ENCODE measurements at places on chromosomes 16 and 17. TPM values are rescaled to one million over a fixed set of nuclear protein-coding genes. Genes with fewer than 3 reads are reported as not detected.
A peak's percentile ranks its signal among the peaks of the same experiment; 100 is the strongest.

- DNase-seq = no peak
Observed at GRCh38 chr17:17030515-17031211, 11.6 kb upstream of the MPRIP start.

DNA sequence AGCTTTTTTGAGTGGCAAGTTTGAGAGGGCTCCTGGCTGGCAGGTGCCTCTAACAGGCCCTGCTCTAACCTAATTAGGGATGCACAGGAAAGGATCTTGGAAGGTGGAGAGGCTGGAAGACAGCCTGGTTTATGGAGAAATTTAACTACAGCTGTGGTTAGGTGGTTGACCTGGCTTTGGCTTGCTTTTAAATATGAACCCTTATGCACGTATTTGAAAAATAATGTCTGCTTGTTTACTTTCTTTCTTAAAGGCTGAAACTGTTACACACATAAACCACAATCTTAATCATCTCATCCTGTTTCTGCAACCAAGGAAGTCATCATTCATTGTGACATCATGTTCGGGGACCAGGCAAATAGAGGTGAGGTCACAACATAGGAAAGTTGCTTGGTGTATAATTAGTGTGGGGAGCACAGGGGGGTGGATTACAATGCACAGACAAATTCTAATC is 23.1 kb upstream of the DHRS13 start:
- DNase-seq = no peak

- peak; percentile 56 for DNase-seq
Observed at GRCh38 chr16:88936556-88937205, 40.3 kb downstream of the CBFA2T3 start.

- DNase-seq = no peak
Observed at GRCh38 chr17:59366773-59367656, 35.6 kb downstream of the YPEL2 start.

DNA sequence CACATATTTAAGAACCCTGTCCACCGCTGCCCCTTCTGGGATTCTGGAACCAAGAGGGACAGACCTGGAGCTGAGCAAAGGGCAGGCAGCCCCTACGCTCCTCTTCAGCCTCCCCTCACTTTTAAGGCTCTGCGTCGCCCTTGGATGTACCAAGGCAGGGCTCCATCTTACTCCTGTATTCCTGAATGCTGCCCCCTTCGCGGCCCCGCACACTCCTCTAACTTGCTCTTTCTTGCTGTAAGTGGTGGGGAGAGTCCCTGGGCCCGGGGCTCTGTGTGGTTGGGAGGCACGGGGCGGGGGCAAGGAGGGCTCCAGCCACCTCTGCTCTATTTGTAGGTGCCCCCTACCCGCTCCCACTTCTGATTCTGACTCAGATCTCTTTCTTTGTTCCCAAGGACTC is 1.2 kb downstream of the TNS4 start:
- DNase-seq = no peak

DNA sequence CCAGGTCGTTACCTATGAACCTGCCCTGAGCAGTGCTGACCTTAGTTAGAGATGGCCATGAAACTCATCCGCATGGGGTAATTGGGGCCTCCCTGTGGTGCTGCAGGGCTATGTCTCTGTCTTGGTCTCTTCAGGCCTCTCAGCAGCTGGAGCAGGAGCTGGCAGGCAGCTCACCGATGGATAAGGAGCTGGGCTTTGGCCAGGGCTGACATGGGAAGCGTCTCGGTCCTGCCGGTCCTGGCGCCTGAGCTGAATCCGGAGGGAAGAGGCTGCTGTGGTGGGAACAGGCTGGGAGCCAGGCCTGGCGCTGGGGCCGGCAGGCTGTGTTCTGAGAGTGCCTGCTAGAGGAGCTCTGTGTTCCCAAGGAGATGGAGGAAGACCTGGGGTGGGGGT is 10.1 kb downstream of the IL32 start:
- DNase-seq = peak; percentile 65

DNA sequence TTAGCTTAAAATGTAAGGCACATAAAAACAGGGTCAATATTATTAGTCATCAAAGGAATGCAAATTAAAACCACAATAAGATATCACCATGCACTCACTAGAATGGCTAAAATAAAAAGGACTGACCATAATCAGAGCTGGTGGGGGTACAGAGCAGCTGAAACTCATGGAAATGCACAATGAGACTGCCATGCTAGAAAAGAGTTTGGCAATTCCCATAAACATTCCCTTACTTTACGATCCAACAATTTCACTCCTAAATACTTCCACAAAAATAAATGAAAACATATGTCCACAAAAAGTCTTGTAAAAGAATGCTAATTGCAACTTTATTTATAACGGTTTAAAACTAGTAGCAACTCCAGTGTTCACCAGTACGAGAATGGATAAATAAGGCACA is 36.1 kb upstream of the ERCC4 start:
- no peak for DNase-seq

DNA sequence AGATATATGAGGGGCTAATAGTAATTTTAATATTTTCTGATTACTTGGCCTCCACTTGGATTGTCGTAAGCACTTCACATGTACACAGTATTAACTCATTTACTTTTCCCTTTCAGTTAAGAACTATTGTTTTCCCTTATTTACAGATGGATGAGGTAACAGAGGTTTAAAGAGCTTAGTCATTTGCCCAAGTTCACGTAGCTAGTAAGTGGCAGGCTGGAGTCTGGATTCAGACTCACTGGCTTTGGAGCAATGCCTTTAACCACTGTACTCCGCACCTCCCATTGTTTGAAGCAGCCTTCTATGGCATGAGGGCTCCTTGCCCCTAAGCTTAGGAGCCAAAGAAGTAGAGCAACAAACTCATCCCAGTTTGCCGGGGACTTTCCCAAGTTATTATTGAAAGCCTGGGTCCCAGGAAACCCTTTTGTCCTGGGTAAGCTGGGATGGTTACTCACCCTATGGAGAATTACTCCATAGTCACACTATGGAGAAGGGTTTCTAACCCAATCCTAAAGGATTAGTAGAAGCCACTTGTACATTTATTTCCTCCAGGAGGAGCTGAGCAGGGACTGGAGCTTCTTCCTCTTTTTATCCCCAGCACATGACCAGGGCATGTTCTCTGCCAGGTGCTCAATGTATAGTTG is 12.3 kb downstream of the FOXL1 start:
- no peak for DNase-seq

DNA sequence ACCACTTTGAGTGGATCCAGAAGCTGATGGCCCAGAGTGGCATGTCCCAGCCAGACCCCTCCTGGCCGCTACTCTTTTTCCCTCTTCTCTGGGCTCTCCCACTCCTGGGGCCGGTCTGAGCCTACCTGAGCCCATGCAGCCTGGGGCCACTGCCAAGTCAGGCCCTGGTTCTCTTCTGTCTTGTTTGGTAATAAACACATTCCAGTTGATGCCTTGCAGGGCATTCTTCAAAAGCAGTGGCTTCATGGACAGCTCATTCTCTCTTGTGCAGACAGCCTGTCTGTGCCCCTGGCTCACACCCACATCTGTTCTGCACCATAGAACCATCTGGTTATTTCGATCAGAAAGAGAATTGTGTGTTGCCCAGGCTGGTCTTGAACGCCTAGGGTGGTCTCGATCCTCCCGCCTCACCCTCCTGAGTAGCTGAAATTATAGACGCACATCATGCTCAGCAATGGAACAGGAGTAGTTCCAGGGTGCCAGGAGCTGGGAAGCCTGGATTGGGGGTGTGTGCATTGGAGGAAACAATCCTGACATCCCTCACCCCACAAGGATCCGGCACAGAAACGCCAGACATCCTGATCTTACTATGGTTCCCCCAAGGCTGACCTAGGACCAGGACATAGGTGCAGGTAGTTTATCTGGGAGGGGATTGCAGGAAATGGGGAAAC is 4.6 kb downstream of the PRSS21 start:
- DNase-seq = no peak

DNA sequence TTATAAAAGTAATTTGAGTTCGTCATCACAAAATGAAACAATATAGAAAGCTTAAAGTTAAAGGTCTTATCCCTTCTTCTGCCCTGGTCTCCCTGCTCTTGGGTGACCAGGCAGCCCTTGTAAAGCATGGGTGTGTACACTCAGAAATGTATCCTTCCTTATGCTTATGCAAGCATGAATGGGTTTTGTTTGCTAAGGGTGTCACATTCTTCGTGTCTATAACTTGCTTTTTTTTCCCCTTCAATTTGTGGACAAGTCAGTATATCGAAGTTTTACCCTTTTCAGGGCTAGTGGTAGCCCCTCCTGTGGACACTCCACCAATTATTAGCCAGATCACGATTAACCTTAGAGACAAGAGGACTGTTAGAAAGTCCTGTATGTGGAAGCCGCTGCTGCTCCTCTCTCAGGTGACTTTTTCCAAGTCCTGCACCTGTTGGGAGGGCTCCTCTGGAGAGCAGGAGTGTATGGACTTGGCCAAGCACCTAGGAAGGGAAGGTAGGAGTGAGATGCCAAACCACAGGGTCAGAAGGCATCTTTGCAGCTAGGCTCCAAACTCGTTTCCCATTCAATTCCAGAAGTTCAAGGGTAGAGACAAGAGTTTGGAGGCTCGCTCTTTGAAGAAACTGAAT is 50.9 kb downstream of the LDHD start:
- DNase-seq = no peak

GRCh38 chr17:44601539-44601938 is 44.3 kb downstream of the FZD2 start:
- DNase-seq = no peak

DNA sequence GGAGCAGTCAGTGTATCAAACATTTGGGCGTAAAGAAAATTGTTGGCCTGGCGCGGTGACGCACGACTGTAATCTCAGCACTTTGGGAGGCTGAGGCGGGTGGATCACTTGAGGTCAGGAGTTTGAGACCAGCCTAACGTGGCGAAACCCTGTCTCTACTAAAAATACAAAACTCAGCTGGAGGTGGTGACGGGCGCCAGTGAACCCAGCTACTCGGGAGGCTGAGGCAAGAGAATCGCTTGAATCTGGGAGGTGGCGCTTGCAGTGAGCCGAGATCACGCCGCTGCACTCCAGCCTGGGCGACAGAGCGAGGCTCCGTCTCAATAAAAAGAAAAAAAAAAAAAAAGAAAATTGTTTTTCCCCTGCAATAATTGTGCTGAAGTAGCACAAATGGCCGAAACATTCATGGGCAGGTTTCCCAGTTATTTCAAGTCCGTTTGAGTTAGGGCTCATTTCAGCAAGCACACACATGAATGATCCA is 1.4 kb downstream of the GCSH start:
- no peak for DNase-seq

DNA sequence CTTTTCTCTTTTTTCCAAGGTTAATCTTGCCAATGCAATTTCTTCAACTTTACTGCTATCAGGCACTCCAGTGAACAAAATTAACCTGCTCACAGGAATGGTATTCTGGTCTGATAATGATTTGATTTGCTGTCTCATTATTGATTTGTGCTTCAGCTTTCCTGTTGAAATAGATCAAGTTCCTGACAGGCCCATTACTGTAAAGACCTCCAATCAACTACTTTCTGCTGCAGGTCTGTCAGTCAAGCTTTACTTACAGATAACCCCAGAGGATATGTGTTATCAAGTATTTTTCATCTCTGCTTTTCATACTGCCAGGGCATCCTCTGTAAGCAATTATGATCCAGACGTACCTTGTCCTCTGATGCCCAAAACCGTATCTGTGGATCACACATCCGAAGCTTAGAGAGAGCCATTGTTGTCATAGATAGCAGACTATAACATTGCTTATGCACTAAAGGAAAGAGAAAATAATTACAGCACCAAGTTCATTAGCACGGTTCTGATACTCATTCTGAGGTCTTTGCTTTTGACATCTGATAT is 215.6 kb downstream of the PHKB start:
- DNase-seq = no peak

DNA sequence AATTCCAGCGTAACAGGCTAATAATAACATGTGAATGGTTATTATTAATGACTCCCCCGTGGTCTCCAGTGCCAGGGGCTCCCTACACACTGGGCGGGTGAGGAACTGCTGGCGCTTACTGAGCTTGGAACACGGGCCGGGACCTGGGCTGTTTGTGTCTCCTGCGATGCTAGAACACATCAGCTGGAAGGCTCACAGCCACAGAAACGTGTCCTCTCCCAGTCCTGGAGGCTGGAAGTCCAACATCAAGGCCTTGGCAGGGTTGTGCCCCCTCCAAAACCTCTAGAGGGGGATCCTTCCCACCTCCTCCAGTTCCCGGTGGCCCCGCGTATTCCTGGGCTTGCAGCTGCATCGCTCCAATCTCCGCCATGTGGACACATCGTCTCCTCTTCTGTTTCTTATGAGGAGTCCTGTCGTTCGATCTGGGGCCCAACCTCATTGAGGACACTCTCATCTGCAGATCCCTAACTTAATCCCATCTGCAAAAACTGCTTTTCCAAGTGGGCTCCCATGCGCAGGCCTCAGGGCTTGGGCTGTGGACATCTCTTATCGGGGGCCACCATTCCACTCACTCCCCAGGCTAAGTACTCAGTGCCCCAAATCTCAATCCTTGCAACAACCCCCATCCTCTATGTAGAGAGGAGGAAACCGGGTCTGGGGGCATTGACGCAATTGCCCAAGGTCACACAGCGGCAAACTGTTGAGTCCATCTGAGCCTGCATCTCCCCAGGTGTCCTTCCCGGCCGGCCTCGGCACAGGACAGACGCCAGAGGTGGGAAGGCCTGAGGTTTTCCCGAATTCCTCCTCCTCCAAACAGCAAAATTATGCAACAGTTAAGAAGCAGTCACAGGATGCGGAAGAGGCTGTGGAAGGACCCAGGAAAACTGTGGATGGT is 193.9 kb downstream of the IRF8 start:
- DNase-seq = no peak

GRCh38 chr16:25771812-25772568 is 80.2 kb downstream of the HS3ST4 start:
- DNase-seq = no peak

DNA sequence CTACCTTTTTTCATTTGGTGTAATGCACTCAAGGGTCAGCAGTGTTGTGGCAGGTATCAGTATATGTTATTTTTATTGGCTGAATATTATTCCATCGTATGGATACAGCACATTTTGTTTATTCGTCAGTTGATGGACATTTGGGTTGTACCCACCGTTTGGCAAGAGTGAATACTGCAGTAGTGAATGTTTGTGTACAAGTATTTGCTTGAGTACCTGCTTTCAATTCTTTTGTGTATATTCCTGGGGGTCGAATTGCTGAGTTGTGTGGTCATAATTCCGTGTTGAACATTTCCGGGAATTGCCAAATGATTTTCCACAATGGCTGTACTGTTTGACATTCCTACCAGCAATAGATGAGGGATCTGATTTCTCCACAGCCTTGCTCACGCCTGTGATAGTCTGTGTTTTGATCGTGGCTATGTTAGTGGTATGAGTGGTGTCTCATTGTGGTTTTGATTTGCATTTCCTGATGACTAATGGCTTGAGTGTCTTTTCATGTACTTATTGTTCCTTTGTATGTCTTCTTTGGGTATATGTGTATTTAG is 108.4 kb downstream of the OR1D5 start:
- DNase-seq = no peak

- DNase-seq = no peak
Observed at GRCh38 chr17:11302401-11303186, 61.6 kb downstream of the SHISA6 start.

The TEDC2 gene
- 1.3 TPM for total RNA-seq

The ADAD2 gene
- total RNA-seq = 0.52 TPM

The NOG gene
- 0.41 TPM for total RNA-seq

The PCGF2 gene
- total RNA-seq = 20.7 TPM

The PRSS22 gene
- total RNA-seq = not detected

The HOXB6 gene
- total RNA-seq = 0.66 TPM

The ADAT1 gene
- total RNA-seq = 28.4 TPM

The ULK2 gene
- total RNA-seq = 19.1 TPM

The CACNA1H gene
- total RNA-seq = 2.5 TPM

Data from left ventricle myocardium inferior (tissue), 1 donor.